ENCODE measurements at places on chromosomes 13 and 19.
A peak's percentile ranks its signal among the peaks of the same experiment; 100 is the strongest.

DNA sequence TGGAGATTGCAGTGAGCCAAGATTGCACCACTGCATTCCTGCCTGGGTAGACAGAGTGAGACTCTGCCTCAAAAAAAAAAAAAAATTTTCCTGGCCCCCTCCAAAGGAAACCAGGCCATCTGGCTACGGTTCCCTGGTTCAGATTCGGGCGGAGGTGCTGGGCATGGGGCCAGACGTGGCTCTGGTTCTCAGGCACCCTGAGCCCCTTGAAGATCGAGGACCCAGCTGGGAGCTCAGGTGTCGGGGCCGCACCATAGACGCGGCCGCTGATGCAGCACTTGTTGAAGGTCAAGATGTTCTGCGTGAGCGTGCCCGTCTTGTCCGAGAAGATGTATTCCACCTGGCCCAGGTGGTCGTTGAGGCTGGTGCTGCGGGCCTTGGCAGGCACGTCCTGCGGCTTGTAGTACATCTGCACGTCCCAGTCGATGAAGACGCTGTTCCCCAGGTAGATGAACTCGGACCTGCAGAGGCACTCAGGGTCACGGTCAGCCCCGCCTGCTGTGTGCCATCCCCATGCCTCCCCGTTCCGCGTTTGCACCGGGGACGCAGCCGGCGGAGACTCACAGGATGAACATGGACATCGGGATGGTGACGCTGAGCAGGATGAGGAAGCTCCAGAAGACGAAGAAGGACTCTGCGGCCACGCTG, 12.3 kb downstream of the ATP8B3 start:
- DNase-seq: no peak

DNA sequence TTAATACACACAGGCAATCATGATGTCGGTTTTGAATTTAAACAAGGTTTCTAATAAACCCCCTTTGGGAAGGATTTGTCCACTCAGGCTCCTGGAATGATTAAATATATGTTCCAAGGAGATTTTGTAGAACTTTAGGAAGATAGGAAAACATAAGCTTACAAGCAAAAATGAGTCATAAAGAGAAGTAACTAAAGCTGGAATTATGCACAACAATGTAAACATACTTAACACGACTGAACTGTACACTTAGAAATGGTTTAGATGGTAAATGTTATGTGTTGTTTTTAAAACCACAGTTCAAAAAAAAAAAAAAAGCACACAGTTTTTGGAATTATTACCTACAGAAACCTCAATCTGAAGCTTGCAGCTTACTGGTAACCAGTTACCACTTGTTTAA, 304.4 kb downstream of the NALCN start:
- no peak for DNase-seq

GRCh38 chr13:97282705-97283104, 60.6 kb downstream of the MBNL2 start:
- no peak for DNase-seq

DNA sequence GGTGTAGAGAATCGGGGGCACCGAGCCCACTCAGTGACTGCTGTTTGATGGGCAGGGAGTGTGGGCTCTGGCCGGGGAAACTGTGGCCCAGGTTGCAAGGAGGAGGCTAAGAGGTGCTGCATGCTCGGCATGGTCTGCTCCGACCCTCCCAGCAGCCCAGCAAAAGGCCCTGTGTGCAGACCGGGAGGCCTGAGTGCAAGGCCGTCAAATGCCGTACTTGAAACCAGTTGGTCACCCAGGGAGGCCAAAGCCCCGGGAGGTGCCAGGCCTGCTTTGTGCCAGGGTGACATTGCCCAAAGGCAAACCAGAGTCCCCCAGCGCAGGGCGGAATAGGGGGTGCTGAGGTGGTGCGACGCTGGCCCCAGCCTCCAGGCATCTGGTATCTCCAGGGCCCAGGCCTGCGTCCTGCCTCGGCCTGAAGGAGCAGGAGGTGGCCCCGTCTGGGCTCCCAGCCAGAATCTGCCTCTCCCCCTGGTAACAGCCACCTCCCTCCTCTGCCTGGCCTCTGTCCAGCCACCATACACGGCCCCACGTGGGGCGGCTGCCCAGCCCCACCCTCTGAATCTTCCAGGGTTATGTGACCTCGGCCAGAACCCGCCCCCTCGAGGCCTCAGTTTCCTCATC, 4.0 kb downstream of the PIK3R2 start:
- DNase-seq: no peak

DNA sequence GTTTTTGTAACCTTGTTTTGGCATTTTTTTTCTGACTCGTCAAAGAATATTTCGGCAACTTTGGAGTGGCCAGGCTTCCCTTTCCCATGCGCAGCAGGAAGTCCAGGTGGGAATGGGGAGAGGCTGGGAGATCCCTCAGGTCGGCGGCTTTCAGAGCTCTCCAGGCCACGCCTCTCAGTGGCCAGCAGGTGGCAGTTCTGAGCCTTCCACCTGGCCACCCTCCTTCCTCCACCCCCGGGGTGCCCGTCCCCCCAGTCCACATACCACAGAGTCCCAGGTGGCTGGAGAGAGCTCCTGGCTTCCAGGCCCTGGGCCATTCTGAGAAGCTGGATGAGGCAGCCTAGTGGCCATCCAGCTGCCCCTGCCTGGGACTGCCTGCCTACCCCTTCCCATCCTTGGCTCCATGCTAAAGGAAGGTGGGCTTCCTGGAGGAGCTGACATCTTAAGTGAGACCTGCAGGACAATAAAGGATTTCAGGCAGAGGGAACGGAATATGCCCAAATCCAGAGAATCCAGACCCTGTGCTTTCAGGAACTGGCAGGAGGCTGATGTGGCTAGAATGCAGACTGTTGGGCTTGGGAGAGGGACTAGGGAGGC, 46.3 kb downstream of the CCNE1 start:
- DNase-seq: no peak

DNA sequence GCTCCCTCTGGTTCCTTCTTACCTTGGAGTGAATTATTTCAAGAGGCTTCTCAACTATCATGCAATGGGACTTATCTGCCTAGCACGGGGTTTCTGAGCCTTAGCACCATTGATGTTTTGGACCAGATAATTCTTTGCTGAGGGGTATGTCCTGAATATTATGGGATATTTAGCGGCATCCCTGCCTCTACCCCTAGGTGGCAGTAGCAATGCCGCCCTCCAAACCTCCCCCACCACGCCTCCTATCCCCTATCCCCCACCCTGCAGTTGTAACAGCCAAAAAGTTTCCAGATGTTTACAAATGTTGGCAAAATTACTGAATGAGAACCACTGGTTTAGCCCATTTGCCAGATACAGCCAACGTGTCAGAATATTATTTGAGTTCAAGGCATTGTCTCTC, 125.5 kb downstream of the POSTN start:
- no peak for DNase-seq

DNA sequence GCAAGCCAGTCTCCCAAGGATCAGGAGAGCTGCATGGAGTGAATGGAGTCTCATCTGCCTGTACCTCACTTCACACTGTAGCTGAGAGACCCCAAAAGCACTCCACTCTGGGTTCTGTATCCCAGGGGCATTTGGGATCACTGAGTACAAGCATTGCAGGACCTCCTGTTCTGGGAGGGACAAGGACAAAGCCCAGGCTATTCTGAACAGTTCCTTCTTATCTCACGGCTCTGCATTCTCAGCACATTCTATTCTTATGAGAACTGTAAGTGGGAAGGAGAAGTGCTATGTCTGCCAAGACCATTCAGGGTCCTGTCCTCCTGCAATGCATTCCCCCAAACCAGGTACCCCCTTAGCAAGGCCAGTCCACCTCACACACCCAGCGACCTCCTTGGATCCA, 42.8 kb downstream of the RNF6 start:
- DNase-seq: no peak

GRCh38 chr13:48527955-48528354, 4.9 kb downstream of the RCBTB2 start:
- DNase-seq: no peak

DNA sequence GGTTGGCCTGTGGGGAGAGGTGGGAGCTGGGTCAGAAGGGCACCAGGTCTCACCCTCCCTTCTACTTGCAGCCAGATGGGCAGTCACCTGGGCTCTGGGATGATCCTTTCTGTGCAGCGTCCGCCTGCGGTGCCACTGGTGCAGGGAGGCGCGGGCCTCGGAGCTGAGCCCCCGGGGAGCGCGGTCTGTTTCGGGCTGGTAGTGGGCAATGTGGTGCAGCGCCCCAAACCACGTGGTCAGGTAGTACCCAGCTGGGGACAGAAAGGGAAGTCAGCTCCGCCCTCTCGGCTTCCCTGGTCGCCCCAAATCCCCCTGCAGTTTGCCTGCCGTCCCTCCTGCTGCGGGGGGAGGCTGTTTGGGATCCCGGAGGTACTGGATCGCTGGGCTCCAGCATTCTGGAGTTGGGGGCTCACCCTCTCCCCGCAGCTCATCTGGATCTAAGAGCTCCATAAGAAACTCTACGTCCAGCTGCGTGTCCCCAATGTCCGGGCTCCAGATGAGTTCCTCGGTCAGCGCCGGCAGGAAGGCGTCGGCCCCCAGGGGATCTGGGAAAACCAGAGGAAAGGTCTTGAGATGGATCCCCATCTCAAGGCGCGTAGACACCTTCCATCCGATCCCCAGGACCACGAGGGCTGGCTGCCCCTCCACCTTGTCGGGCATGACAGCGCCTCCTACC, 8.8 kb downstream of the RINL start:
- no peak for DNase-seq

GRCh38 chr19:31583148-31583547, 233.9 kb upstream of the TSHZ3 start:
- no peak for DNase-seq

DNA sequence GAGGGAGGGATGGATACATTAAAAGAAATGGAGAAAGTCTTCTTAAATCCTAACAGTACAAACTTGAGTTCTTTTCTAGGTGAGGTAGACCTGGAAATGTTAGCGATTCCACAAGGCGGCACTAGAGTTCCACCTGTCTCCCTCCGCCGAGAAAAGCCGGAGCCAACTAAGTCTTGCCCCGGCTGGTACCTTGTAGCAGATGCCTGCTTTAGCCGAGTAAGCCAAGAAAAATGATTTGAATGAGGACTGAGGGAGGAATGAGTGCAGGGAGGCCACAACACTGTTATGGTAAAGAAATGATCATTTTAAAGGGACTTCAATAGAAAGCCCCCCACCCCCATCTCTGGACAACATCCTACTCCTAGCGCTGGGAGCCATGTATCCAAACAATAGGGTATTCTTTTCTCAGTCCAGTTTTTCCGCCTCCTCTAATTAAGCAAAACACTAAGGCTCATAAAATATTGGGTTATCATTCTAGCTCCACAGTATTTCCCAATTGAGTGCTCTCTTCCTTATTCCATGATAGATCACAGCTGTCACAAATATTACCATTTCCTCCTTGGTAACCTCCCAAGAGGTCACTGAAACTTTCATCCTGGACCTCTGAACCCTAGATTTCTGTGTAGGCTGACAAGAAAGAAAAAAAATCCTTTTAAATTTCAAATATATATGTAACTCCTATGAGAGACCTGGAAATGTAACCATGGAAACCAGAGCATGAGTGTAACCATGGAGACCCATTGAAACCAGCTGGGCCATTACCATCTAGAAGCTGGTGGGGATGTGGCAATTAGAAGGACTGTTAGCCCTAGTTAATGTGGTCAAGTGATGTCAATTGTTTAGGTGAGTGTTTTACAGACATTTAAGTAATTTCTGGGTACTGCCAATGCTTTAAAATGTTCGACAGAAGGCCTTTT, 58.3 kb downstream of the GPALPP1 start:
- DNase-seq: peak; percentile 82

- no peak for DNase-seq
Observed at GRCh38 chr19:3024870-3025548, 4.1 kb downstream of the TLE2 start.

- DNase-seq: peak; percentile 72
Observed at GRCh38 chr19:45439569-45440258, 16.0 kb upstream of the ERCC1 start.

- no peak for DNase-seq
Observed at GRCh38 chr19:1210227-1210538, 4.6 kb downstream of the STK11 start.

GRCh38 chr19:18842166-18842565, 10.4 kb downstream of the UPF1 start:
- DNase-seq: no peak

DNA sequence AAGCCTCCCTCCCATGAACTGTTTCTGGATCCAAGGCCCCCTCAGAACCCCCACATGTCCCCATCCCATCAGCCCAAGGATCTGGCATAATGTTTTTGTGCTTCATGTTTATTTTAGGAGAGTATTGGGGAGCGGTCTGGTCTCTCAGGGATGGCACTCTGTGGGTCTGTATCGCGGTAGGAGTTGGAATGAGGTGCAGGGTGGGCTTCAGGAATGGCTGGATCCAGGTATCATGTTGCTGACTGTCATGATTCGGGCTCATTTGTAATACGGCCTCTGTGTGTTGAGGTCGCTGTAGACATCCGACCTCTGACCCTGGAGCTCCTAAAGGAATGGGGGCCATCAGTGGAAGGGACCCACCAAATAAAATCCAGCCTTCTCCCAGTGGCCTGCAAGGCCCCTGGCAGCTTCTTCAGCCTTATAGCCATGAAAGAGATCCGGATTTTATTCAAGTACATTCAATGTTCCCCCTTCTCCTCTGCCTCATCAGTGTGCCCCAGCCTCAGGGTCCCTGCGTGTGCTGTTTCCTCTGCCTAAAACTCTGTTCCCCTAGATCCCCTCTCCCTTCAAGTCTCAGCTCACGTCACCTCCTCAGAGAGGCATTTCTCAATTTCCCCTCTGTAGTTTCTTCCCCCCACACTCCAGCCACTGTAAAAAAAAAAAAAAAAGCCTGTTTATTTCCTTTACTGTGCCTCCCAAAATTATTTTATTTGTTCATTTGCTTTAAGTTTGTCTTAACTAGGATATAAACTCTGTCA, 2.2 kb downstream of the HCST start:
- no peak for DNase-seq

GRCh38 chr19:41353466-41354342, at the start of gene TGFB1:
Gene TGFB1 (minus strand): TSS chr19:41353922. CDS start chr19:41353044, 878 bp downstream.
- peak; percentile 95 for DNase-seq

DNA sequence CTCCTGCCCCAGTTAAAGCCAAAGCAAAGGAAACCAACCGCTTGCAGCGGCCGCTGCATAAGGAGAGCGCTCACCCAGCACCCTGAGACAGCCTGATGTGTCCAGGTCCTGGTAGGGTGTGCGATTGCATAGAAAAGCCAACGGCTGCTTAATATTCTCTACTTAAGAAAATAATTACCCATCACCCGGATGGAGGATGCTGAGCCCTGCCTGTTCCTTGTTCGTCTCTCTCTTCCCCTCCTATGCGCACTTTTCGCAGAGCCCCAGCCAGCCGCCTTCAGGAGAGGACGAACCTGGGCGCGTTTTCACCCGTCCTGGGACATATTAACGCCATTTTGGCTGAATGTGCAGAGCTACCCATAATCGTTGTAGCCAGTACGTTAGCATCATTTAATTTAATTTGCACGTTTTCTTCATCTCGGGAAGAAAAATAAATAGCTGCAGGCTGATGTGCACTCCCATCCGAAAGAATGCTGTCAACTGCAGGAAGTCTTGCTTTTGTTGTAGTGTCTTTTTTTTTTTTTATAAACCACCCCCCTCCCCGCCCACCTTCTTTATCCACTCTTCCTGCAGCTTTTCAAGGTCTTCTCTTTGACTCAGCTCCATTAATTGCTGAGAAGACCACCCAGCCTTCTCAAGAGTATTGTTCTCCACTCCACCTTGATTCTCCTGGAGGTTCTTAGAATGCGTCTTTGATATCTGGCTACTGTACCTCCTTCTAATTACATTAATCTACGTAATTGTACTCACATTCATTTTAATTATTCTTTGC, 214.5 kb downstream of the TEX29 start:
- DNase-seq: no peak
